ENCODE measurements at places on chromosomes 5 and 9.

GRCh38 chr9:35732800-35733541 is 505 bp downstream of the CREB3 start:
- peak; percentile 86 for DNase-seq

DNA sequence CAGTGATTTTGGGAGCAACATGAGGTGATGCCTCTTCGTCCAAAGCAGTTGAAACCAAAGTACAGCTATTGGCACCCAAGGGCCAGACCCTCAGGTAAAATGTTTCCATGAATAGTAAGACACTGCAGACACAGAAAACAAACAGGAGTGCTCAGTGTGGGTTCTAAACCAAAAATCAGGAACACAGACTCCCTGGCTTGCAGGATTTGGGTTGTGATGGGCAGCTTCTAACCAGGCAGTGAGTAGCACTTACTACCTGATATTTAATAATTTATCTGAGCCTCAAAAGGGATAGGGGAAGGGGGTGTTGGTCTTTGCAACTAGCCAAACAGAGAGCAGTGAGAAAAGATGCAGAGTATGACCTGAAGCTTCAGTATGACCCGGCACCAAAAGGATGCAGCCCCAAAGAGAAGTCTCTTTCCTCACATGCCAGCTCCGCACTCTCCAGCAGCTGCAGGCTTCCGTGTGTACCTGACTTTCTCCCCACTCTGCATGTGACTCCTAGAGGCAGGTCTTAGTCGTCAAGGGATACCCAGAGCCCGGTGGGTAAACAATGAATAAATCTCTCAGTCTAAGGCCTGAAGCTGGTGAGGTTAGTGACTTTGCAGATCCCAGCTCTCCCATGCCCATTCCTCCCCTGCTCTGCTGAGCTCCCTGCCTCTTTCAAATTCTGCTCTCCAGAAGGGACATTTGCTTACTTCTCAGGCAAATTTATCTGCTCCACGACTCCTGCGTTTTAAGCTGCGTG is 105.4 kb upstream of the SPOCK1 start:
- DNase-seq: peak; percentile 14

DNA sequence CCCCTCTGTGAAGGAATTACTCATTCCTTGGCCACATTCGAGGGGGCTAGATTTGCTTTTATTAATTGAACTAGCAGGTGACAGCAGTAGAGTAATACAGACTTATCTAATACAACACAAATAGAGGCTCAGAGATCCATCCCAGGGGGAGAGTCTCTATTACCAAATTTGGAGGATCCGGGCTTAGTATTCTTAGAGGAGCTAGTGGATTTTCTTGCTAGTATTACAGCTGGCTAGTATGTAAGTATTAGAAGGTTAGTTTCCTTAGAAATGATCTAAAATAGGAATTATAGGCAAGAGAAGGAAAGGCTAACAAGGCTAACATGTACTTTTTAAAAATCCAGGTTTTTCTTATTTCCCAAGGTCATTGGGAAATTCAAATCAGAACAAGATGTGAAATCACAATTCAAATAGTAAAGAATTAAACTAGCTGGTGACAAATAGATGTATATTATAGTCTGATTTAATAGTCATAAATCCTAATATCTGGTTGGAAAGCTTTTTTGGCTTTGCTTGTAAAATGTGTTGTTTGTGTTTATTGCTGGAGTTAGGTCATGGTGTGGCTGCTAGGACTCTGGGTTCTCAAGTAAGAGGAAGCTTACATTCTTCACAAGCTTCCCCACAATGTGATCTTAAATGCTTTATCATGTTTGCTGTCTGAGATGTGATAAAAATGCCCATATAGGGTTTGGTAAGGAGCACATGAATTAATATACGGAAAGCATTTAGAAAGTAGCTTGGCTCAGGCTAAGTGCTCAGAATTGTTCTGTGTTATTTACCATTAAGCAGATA is 160.4 kb upstream of the MPDZ start:
- DNase-seq: no peak

- no peak for DNase-seq
Observed at GRCh38 chr5:1983919-1984695, 101.4 kb upstream of the IRX4 start.

GRCh38 chr9:94719878-94720277 is 6.6 kb upstream of the AOPEP start:
- no peak for DNase-seq

DNA sequence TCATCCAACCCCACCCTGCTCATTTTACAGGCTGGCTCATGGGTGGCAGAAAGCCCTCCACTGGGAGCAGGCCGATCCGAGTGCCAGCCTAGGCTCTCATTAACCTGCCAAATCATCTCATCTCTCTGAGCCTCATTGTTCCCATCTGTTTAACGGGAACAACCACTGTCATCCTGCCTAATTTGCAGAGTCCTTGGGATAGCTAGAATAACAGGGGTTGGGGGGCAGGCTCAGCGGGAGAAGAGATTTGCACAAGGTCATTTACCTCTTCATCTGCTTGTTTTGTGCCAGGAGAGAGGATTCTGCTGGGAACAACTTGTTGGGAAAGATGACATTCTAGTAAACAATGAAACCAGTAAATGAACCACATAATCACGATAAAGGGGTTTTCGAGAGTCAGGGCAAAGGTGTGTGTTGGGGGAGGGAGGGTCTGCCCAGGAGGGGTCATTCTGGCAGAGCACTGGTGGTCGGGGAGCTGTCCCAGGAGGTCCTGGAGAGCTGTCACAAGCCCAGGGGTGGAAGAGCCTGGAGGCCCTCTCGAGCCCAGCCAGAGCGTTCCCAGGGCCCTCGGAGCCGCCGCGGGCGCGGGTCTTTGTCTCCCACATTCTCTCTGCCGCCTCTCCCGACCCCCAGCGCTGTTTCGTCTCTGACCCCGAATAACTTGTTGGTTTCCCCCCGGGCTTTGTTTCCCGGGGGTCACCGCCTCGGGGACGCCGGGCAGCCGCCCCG is 22.8 kb upstream of the NDST1 start:
- DNase-seq: no peak

DNA sequence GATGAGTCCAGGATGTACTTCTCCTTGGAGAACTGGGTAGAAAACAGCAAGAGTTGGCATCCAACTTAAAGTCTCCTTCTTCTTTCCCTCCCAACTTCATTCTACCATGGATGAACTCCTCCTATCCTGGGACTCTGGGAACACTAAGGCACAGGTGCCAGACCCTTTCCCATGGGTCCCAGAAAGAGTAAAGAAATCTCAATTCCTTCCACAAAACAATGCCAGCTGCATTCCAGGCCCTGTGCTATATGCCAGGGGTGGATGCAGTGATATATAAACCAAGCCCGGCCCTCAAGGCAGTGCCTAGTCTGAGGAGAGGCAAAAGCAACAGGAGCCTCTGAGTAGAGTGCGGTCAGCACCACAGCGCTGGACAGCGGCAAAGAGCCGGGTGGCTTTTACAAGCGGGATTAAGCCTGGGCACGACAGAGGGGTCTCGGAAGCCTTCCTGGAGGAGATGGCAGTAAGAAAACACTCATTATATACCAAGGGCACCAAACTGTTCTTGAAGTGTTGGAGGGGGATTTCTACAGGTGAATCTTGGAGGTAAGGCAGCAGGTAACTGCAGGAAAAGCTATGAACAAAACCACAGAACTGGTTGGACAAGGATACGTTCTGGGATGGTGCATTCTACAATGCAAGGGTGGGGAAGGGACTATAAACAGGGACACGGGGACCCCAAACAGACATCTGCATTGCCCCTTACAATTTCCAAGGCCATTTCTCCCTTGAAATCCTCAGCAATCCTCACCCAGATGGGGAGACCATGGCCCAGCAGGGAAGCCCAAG is 16.4 kb upstream of the TOR2A start:
- DNase-seq: peak; percentile 22

- DNase-seq: peak; percentile 44
Observed at GRCh38 chr5:52801329-52801728, 13.6 kb downstream of the ITGA1 start.

DNA sequence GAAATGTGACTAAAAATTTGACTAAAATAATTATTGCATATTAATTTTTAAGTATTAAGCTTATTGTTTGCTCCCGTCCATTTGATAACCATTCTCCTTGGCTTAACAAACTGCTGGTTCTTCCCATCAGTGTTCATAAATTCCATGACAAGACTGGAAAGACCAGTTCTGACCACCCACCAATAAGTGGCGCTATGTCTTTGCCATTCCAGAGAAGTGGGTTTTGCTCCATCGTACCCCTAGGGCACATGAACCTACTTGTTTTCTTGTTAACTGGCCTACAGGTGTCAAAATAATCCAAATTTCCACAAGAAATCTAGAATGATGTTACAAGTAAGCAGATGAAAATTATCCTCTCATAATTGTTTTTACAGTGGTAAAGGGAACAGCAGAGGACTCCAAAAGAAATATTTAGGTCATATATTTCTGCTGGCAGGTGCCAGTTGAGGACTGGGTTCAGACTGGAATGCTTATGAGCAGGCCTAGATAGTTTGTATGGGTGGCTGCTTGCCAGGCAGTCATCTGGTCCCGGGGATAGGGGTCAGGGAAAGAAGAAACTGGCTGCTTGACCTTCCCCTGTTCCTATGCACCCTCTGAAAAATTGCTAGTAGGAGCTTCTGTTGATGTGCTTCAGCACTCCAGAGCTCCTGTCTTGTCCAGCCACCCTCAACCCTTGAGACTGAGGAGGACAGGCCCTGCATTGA is 283.1 kb upstream of the ADAMTSL1 start:
- DNase-seq: no peak

- no peak for DNase-seq
Observed at GRCh38 chr5:118320121-118320520, 668.2 kb downstream of the DTWD2 start.

DNA sequence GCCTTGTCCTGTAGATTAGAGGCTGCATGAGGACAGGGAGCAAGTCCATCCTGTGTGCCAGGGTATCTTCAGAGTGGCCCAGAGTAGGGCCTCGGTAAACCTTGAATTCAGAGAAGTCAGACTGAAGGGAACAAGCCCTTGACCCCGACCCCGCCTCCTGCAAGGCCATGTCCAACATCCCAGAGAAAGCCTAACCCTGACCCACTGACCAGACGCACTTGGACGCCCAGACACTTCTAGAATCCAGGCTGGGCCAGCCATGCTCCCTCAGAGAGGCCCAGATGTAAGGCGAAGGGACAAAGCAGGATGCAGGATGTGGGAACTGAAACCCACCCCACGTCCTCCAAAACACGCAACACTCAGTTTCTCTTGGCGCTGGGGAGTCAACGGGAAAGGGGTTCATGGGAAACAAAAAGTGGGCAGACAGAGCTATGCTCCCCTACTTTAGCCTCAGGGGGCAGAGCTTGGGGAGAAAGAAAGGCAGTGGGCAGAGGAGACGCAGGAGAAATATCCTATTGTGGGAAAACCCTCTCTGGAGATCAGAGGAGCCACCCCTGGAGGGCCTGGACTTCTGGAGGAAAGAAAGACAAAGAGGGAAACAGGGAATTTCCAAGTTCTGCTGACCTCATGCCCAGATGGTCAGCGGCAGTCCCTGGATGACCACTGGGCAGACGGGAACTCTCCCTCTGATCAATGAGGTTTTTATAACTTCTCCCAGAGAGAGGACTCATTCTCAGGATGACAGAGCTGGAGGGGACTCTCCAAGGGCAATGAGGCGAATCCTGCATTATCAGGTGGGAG is 13.0 kb downstream of the TNIP1 start:
- peak; percentile 82 for DNase-seq

- no peak for DNase-seq
Observed at GRCh38 chr9:129204840-129205239, 26.8 kb upstream of the IER5L start.

- DNase-seq: peak; percentile 72
Observed at GRCh38 chr5:64566310-64566916, 60.6 kb downstream of the RGS7BP start.

DNA sequence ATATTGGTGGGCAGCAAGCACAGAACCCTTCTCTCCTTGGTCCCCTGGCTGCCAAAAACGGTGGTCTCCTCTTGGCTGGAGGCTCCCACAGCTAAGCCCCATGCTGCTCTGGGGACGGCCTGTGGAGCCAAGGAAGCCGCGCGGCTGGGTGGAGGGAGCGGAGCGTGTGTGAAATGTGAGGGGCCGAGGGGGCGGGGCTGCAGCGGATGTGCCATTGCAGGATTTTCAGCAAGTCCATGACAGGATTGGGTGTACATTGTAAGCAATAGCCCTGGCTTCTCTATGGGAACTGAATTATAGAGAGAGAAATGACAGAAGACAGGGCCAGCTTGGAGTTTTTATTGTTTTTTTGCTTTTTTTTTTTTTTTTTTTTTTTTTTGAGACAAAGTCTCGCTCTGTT is 336.5 kb downstream of the DIRAS2 start:
- DNase-seq: no peak

GRCh38 chr5:39083968-39084367 is 9.8 kb upstream of the RICTOR start:
- DNase-seq: no peak

DNA sequence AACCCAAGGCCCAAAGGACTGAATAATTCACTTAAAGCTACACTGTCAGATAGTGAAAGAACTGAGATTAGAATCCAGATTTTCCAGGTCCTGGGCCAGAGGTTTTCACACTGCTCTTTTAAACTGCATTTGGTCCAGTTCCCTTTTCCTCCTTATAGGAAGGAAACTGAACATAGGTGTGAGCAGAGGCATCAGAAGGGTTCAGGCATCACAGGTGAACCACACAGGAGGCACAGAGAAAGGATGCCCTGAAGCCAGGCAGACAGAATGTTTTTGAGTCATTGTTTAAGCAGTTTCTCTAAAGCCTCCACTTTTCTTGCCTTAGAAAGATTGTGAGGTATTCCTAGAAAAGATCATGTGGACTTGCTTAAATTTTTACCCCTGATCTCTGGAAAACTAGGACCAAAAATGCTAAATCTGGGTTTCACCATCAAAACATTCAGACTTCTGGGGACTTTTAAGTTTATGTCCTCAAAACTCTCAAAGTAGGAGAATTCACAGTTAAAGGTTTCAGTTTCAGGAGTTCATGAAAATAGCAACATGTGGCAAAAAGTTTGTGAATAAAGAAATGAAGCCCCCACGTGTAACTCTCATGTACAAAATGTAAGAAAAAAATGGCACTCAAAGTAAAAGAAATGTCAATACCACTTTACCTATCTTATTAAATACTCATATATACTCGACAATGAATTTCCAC is 386.1 kb downstream of the NTRK2 start:
- DNase-seq: no peak

GRCh38 chr5:82509762-82510161 is 231.6 kb upstream of the RPS23 start:
- no peak for DNase-seq

- DNase-seq: no peak
Observed at GRCh38 chr5:3931976-3932375, 336.3 kb downstream of the IRX1 start.

DNA sequence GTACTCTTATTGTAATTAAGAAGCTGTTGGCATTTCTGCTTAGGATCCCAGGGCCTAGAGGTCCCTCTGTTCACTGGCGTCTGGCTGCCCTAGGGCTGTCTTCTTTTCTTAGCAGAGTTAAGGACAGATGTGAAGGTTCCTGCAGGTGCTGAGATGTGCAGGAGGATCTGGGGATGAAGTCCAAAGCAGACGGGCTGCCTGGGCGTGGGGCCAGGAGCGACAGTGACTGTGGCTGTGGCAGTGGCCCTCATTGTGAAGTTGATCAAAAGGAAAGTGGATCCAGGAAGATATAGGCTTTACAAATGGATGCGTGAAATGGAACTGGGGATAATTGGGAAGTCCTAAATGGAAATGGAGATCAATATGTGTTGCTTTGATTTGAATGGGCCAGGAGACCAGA is 19.1 kb upstream of the SH3PXD2B start:
- DNase-seq: no peak
